ENCODE measurements at places on chromosomes 11 and 22. TPM values are rescaled to one million over a fixed set of nuclear protein-coding genes. Genes with fewer than 3 reads are reported as not detected.

The SLC35F2 gene
- total RNA-seq, result 35.7 TPM

DNA sequence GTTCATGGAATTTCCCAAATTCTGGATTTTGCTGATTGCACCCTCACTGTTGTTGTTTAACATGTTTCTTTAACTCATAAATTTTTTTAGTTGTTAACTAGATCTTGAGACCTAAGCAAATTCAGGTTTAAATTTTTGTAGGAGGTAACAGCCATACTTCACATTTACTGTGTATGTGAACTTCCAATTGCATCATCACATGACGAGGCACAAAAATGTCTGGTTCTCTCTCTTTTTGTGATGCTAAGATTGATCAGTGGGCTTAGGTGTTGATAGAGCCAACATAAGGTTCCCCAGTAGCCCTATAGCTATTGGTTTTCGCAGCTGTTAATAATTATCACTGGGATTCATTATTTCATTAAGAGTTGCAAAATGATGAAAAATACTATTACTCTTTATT lies 277.5 kb downstream of the TMEM135 start:
- H3K4me1 ChIP-seq, result no peaks in the 10 kb centered on the region
- H3K27ac ChIP-seq, result no peak overlapping the region
- no peak overlapping the region for H3K4me3 ChIP-seq
- H3K27me3 ChIP-seq, result no peaks in the 10 kb centered on the region
- no peak for DNase-seq

DNA sequence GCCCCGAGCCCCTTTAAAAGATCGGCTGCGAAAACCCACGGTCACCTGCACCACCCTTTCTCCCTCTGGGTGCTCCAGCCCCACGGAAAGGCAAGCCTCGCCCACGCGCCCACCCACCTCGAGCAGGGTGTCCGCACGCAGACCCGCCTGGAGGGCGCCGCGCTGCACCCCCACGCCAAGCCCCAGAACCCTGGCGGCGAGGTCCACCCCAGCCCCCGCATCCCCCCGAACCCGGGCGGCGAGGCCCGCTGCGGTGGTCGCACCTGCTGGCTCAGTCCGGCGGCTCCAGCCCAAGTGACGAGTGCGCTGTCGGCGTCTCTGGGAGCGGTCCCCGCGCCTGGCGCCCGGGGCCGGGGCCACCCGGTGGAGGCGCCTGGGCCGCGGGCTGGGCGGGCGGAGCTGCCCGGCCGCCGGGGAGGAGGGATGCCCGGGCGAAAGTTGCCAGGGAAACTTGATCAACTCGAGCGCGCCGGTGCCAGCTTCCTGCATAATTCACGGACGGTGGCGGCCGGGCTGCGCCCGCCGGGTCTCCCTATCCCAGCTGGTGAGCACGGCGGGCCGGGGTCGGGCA lies 1.1 kb downstream of the SHANK2 start:
- no peaks in the 10 kb centered on the region for H3K27me3 ChIP-seq
- DNase-seq, result peak; percentile 49
- H3K4me3 ChIP-seq, result peak overlapping the region; percentile 97
- H3K4me1 ChIP-seq, result peaks cover 40% of the 10 kb centered on the region

GRCh38 chr22:47901911-47902310 lies 1139.5 kb downstream of the TBC1D22A start:
- no peaks in the 10 kb centered on the region for H3K4me1 ChIP-seq
- H3K36me3 ChIP-seq, result no peaks in the 10 kb centered on the region
- H3K27ac ChIP-seq, result no peak overlapping the region
- H3K4me3 ChIP-seq, result no peak overlapping the region
- no peak for DNase-seq
- H3K27me3 ChIP-seq, result no peaks in the 10 kb centered on the region

GRCh38 chr11:117860139-117860538 lies 16.3 kb downstream of the FXYD6 start:
- no peaks in the 10 kb centered on the region for H3K4me1 ChIP-seq
- H3K36me3 ChIP-seq, result no peaks in the 10 kb centered on the region
- H3K27ac ChIP-seq, result no peak overlapping the region
- no peak overlapping the region for H3K4me3 ChIP-seq
- peaks cover 74% of the 10 kb centered on the region for H3K27me3 ChIP-seq

DNA sequence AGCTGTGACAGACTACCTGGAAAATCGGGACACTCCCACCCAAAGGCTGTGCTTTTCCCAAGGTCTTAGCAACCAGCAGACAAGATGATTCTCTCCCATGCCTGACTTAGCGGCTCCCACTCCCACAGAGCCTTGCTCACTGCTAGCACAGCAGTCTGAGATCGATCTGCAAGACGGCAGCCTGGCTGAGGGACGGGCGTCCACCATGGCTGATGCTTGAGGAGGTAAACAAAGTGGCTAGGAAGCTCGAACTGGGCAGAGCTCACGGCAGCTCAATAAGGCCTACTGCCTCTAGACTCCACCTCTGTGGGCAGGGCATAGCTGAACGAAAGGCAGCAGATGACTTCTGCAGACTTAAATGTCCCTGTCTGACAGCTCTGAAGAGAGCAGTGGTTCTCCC lies 84.9 kb downstream of the SMCO4 start:
- H3K27ac ChIP-seq, result no peak overlapping the region
- H3K4me3 ChIP-seq, result no peak overlapping the region
- H3K36me3 ChIP-seq, result no peaks in the 10 kb centered on the region
- no peaks in the 10 kb centered on the region for H3K4me1 ChIP-seq
- DNase-seq, result no peak

All from PC-9 (cell line).